ENCODE measurements at places on chromosomes 16 and 17.
A peak's percentile ranks its signal among the peaks of the same experiment; 100 is the strongest.

DNA sequence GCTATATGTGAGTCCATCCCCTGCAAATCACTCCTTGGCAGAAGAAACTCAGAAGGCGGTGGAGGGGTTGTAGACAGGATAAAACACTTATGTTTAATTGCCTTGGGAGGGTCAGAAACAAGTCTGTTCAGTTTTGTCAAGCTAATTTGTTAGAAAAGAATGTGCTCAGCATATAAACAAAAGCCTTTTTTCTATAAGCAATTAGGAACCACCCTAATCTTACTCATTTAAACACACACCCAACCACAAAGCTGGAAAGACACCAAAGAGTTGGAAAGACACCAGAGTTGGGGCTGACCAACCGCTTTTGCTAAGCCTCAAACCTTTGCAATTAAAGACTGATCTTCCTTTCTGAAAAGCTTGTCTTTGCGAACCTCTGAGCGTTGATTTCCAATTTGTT is 439.2 kb upstream of the ERCC4 start:
- DNase-seq = no peak

DNA sequence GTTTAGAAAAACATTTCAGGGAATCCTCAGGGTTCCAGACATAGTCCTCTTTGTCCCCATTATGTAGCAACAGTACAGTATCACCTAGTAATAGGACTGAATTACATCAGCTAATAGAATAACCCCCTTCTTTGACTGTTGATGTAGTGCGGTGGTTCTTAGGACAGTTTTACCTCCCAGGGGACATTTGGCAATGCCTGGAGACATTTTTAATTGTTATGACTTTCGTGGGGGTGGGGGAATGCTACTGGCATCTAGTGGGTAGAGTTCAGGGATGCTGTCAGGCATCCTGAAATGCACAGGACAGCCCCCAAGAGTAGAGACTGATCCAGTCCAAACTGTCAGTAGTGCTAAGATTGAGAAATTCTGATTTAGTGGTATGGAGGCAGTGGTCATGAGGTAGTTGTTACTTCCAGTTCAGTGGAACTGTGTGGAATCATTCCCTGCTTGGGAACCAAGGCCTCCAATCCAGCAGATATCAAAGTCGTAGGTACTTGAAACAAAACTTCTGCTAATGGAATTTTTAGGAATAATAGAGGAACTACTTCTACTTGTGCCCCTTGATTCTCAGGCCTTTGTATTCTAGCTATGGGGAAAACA is 20.3 kb downstream of the NF1 start:
- DNase-seq = no peak

GRCh38 chr17:77186141-77186604 is 45.4 kb downstream of the SEC14L1 start:
- no peak for DNase-seq

- no peak for DNase-seq
Observed at GRCh38 chr17:76263896-76264295, 1.3 kb upstream of the UBALD2 start.

DNA sequence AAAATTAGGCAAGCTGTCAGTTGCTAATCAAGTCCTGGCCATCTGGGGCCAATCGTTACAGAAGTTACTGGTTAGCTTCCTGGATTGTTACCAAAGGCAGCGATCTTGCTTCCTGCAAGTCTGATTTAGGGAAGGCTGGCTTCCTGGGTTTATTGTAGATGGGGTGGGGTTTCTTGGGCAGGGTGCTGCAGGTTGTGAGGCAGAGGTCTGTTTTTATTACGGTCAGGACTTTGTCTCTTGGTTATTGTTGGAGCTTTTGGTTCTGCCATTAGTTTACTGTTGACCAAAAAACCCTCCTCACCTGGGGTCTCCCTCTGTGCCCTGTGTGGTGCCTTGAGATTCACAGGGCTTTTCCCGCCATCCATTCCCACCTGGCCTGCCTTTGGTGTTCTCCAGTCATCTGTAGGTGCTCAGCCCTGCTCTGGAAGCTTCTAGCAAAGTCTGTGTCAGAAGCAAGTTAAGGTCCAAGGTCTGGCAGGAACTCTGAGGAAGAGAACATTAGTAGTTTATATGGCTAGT is 36.9 kb downstream of the SLC47A1 start:
- peak; percentile 26 for DNase-seq

DNA sequence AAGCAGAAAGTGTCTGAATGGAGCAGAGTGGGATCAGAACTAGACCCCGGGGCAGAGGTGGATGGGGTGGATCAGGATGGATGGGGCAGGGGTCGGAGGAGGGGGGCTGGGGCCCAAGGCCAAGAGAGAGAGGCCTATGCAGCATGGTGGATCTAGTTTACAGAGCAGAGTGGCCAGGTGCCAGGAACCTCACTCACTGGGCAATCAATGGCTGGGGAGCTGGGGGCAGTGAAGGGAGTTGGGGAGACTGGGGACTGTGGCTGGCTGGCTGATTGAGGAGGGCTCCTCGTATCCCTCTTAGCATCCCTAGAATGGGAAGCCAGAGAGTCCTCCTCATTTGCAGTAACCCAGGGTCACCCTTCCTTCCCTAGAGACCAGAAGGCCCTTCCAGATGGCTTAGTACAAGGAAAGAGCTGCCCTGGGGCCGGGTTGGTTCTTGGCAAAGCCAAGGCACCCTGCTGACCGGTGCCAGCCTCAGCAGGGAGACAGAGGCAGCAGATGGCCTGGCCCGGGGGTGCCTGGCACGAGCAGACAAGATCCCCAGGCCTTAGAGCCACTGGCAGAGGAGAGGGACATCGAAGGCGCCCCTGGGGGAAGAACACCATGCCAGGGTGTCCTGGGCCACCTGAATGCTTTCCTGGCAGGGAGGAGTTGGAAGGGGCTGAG is 36.8 kb downstream of the SRCIN1 start:
- DNase-seq = no peak

DNA sequence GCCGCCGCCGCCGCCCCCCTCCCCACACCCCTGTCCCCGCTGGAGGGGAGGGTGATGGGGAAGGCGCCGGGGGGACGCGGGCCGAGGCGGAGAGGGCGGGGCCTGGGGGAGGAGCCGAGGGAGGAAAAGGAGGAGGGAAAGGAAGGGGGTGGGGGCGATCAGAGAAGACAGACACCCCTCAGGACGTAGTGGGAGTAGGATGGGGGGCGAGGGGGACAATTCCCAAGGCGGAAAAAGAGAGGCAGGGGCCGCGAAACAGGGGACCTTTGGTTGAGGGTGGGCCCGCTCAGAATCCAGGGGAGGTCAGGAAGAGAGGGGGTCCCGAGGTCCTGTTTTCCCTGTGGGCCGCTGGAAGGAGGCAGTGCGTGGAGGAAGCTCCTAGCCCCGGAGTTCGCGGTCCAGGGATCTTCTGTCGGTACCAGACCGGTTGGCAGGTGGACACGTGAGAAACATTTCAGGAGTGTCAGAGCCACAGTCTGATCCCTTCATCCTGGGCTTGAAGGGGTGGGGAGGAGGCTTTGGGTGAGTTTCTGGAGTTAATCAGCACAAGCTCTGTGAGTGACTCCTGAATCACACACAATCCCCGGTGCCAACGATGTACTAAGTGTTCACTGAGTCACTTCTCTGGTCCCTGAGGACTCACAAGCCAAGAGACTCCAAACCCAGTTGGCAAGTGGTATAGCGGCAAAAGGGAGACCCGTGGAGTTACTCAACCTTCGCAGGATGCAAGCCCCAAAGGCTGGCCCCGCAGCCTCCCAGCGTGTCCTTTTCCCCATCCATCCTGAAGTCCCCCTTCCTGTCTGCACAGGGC is at the start of gene XYLT1:
XYLT1 (minus strand) TSS at position 53 of the 811 bp plus-strand sequence. CDS start 164 bp downstream, outside the sequence.
- no peak for DNase-seq

- no peak for DNase-seq
Observed at GRCh38 chr17:20565711-20566110, 13.8 kb upstream of the CDRT15L2 start.

DNA sequence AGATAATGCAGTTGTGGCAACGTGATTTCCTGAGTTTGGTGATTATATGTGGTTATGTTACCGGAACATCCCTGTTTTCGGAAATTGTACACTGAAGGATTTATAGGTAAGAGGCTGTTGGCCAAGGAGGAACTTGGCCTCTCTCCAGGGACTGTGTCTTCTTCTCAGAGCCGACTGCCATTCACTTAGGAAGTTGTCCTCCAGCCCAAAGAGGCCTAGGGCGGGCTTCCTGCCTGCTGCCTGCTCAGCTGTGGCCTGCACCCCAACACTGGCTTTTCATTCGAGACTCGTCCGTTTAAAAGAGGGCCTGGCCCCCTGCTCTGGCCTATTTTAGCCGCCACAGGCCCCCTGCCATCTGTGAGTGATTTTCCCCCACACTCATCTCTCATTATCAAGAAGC is 64.3 kb downstream of the ZDHHC7 start:
- no peak for DNase-seq

- DNase-seq = no peak
Observed at GRCh38 chr16:88912556-88912955, 46.1 kb upstream of the PABPN1L start.
